ENCODE measurements at places on chromosomes 2 and 18.

DNA sequence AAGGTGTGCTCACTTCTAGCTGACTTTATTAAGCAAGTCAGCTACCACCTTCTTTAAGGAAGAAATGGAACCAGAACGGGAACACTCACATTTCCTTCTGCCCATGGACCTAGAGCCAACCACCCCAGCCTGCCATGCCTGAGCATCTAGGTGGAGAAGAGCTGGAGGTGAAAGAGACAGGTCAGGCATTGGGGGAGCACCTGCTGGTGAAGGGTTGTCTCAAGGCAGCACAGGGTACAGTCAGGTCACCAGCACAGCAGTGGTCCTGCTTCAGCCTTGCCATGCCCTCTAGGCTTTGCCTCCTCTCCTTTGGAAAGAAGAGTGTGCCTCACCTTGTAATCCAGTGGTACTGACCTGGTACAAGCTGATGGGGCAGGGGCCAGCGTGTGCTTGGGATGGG, 107.9 kb downstream of the KCNF1 start:
- no peak for DNase-seq

DNA sequence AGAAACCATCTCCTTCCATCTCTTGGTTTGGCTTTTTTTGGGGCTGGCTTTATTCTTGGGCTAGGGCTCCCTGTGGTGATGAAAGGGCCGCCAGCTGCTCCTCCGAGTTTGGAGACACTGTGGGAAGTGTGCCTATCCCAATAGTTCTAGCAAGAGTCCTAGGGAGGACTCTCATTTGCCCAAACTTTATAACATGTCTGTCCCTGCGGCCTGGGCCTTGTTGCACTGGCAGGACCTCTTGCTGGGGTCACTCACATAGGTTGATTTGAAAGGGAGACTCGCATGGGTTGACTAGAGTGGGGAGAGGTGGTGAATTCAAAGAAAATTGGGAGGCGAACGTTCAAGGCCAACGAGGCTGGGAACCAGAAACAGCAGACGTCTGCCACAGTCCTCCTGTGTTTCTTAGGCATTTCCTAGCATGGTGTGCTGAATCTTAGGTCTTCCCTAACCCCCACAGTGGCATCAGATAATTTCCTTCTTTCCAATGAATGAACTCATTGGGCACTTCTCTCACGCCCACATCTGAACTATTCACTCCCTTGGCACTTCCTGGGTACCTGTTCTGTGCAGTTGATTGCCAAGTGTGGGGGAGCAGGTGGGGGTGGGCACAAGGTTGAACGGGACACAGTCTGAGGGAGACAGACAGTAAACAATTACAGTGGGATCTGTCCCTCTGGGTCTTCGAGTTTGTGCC, 26.8 kb downstream of the NIFK start:
- no peak for DNase-seq

GRCh38 chr2:47134386-47135090, 20.6 kb downstream of the STPG4 start:
- no peak for DNase-seq

DNA sequence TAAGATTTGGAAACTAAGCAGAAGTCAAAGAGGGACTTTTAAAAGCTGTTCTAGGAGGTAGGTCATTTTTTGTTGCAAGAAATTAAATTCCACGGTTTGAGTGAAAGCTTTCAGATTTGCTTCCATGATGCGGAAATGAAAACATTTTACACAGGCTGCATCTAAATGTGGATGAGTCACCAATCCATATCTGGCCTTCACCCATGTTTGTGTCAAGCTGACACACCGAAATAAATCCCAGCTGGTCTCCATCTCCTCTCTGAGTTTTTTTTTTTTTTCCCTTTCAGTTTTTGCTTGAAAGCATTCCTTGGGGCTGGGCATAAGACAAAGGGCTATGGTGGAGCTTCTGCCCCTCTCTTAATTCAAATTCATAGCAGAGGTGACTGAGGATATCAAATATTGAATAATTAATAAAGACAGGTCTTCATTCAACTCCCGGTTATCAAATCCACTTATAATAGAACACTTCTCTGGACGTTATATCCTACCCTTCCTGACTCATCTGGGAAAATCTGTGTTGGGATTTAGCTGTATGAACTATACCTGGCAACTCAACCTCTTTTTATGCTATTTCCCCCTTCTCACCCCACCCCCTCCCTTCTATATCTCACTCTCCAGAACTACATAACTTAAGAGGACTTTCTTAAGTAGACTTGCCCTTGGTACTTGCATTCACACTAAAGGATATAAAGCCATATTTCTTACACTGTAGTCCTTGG, 558.3 kb upstream of the GCFC2 start:
- no peak for DNase-seq

DNA sequence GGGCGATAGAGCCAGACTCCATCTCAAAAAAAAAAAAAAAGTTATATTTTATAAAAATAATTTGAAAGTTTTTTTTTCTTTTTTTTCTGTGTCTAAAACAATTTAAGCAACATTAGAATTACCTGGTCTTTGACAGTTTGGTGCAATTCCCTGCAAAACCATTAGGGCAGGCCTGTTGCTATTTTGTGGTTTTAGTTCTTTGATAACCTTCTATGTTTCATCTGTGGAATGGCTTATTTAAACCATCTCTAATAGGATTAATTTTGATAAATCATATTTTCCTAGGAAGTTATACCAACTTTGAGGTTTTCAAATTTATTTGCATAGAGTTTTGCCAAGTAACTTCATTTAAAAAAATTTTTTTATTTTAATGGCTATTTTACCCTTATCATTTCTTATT, 141.2 kb upstream of the TWIST2 start:
- no peak for DNase-seq

- no peak for DNase-seq
These were observed 363.0 kb downstream of the PLCL1 start for GRCh38 chr2:198167346-198167745.

DNA sequence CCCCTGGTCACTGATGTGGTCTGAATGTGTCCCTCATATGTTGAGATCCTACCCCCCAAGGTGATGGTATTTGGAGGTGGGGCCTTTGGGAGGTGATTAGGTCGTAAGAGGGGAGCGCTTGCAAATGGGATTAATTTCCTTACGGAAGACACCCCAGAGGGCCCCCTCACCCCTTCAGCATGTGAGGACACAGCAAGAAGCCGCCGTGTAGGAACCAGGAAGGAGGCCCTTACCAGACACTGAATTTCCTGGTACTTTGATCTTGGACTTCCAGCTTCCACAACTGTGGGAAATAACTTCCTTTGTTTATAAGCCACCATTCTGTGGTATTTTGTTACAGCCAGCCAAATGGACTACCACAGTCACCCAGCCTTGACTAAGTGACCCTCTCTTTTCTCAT, 35.9 kb downstream of the NCK2 start:
- no peak for DNase-seq

All from activated naive CD8-positive, alpha-beta T cell treated with anti-CD3 and anti-CD28 coated beads, Interleukin-2, amount 50 U/mL, for 16 hours (primary cell).